Germinal center (tissue), 1 donor: ENCODE measurements at places on chromosomes 12 and 14.

DNA sequence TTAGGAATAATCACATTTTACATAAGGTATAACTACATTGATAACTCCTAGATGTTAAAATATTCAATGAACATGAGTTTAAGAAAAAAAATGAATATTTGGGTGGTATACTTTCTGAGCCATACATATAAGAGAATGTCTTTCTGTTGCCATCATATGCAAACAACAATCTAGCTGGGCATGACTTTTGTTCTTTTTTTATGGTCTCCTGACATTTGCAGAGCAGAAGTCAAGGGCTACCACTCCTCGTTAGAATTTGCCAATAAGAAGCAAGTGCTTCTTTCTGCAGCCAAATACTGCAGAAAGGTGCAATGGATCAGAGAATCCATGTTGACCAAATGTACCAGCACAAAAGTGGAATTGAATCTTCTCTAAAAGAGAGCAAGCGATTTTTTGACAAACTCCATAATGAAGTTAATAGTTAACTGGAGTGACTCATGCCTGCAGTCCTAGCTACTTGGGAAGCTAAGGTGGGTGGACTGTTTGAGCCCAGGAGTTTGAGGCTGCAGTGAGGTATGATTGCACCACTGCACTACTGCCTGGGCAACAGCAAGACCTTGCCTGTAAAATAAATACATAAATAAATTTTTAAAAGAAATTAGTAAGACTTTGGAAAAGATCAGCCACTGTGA lies 25.5 kb upstream of the CCDC91 start:
- DNase-seq, result no peak

DNA sequence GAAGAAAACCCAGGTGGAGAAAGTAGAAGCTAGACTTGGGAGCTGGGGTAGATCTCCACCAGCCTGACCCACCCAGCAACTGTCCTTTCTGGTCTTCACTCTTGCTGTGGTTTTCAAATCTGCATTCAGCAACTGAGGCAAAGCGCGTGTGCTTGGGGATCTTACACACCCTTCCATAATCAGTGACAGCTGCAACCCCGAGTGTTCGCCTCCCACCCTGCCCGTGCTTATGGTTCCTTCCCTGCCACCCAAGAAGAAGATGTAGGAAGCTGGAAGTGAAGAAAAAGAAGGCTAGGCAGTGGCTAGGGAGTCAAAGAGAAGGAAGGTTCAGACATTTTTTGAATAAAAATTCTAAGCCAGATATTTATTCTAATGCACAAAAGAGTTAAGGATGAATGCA lies 162.6 kb upstream of the CCND2 start:
- DNase-seq, result no peak

- no peak for DNase-seq
Measured at GRCh38 chr12:39441189-39441962, 1.5 kb downstream of the KIF21A start.

GRCh38 chr14:95651028-95651427 lies 35.2 kb upstream of the TCL1B start:
- DNase-seq, result no peak
